ENCODE measurements at places on chromosomes 2 and 18. TPM values are rescaled to one million over a fixed set of nuclear protein-coding genes. Genes with fewer than 3 reads are reported as not detected.

SPDYA gene
- not detected for total RNA-seq

REG3A gene
- not detected for total RNA-seq

RBM45 gene
- total RNA-seq: 17.8 TPM

KCNK3 gene
- 0.12 TPM for total RNA-seq

SMYD1 gene
- not detected for total RNA-seq

- DNase-seq: no peak
These were observed 310.2 kb downstream of the ARL6IP6 start for GRCh38 chr2:153028626-153029025.

DNA sequence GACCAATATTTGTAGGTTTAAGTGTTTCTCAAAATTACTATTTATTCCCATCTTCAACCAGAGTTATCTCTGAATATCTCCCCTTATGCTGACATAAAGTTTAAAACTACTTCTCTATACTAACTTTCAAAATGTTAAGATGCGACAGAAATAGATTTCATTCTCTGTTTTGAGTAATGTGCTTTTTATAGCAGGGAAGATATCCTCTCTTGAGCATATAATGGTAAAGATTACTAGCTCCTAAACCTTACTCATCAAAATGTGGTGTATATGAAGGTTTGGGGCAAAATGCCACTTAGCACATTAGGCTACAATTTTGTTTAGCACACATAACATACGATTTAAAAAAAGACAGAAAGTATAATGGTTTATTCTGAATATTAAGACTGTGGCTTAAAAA lies 54.4 kb downstream of the CWC22 start:
- DNase-seq: no peak

GRCh38 chr2:224885836-224886547 lies 156.3 kb downstream of the DOCK10 start:
- no peak for DNase-seq

GRCh38 chr2:238985041-238985729 lies 137.3 kb downstream of the TWIST2 start:
- no peak for DNase-seq

DNA sequence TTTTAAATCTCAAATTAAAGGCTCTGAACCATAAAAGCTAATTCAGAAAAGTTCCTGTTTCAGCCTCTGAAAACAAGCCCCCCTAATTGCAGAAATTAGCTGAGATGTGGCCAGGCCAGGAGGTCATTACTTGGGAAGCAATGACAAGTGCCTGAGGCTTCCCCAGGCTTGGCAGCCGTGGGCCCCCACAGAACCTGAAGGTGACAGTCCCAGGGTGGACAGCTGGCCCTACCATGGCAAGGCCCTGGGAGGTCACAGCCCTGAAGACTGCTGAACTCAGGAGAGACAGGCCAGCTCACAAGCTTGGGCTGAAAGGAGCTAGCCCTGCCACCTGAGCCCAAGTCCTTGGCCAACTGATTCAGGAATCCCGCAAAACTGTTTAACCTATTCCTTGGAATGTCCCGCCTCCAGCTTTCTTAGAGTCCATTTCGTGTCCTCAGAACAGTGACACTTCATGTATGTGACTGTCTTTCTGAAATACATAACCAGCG lies 54.3 kb upstream of the PKDCC start:
- DNase-seq: no peak

DNA sequence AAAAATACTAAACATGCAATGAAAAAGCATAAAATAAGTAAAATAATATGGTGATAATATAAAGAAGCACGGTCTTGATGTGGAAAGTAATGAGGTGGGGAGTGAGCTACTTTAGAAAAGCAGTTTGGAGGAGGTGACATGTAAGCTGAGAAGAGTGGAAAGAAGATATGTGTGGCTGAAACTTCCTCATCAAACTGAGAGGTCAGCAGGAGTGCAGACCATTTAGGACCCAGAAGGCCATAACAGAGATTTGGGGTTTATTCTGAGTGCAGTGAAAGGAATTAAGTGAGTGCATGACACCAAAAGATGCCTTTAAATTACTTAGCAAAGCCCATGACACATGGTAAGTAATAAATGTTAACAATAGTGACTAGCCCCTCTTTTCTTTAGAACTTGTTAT lies 24.4 kb upstream of the TMEM182 start:
- no peak for DNase-seq

- no peak for DNase-seq
These were observed 15.0 kb downstream of the TMEM177 start for GRCh38 chr2:119693967-119694366.

- peak; percentile 48 for DNase-seq
These were observed 1693.4 kb upstream of the SLC39A10 start for GRCh38 chr2:193963472-193964119.
